ENCODE measurements at places on chromosomes 3 and 15.

- DNase-seq: no peak
Measured at GRCh38 chr3:176785171-176785570, 412.1 kb downstream of the TBL1XR1 start.

DNA sequence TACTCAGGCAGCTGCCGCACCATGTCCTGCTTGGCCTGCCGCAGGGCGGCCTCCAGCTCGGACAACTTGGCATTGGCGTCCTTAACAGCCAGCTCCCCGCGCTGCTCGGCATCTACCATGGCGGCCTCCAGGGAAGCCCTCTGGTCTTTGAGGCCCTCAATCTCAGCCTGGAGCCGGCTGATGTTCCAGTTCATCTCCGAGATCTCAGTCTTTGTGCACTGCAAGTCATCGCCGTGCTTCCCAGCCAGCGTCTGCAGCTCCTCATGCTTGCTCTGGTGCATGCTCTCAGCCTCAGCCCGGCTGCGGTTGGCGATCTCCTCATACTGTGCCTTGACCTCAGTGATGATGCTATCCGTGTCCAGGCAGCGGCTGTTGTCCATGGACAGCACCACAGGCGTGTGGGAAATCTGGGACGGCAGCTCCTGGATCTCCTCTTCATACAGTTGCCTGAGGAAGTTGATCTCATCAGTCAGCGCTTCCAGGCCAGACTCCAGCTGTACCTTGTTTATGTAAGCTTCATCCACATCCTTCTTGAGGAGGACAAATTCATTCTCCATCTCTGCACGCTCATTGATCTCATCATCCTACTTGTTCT is 15.5 kb upstream of the PSTPIP1 start:
- no peak for DNase-seq

DNA sequence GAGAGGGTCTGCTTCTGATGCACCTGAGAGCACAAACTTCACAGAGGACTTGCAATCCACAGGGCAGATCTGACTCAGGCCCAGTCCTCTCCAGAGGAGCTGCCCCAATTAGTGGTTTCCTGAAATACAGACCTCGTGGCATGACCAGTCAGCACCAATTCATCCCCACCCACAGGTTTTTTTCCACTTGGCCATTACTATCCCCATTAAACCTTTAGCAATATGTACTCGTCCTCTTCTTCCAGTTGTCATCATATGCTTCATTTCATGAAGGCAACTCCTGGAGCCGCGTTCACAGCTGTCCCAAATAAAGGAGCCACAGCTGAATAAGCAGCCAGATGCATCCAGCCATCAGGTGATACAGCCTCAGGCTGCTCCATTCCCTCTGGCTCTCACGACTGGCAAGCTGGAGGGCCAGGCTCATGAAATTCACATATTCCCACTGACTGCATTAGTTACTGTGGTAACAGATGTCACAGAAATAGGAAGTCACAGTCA is 163.1 kb downstream of the FMN1 start:
- DNase-seq: no peak

DNA sequence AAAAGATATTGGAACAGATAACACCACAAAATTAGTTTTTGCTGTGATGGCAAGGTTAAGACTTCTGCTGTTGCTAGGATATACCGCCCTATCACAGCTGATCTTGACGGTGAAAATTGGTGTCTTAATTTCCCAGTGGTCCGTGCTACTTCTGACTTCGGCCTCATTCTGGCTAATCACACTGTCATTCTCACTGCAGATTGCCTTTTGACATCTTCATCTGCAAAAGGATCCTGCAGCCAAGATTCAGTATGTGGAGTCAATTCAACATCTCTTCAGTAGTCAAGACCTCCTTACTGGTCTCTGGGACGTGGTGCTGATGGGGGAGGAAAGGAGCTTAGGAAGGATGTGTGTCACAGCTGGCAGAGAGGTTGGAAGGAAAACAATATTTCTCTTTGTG is 438.6 kb downstream of the WDR72 start:
- no peak for DNase-seq

All from stomach (tissue), 19 donors.